ENCODE measurements at places on chromosomes 6 and 20. TPM values are rescaled to one million over a fixed set of nuclear protein-coding genes. Genes with fewer than 3 reads are reported as not detected.

FAXC gene
- 6.3 TPM for total RNA-seq

COL21A1 gene
- 1.4 TPM for total RNA-seq

POLH gene
- total RNA-seq, result 8.3 TPM

SMPDL3A gene
- 3.4 TPM for total RNA-seq

TCF15 gene
- total RNA-seq, result not detected

UST gene
- total RNA-seq, result 2.9 TPM

FRK gene
- total RNA-seq, result 1.8 TPM

MEI4 gene
- total RNA-seq, result not detected

REPS1 gene
- total RNA-seq, result 21.7 TPM

RBM24 gene
- total RNA-seq, result 13.1 TPM

SLC35F1 gene
- not detected for total RNA-seq

CD109 gene
- 29.5 TPM for total RNA-seq

LY6G6F gene
- not detected for total RNA-seq

IL22RA2 gene
- total RNA-seq, result not detected

CNKSR3 gene
- 5.3 TPM for total RNA-seq

ARFGEF3 gene
- total RNA-seq, result 0.70 TPM

BPIFB4 gene
- total RNA-seq, result not detected

HLA-DMA gene
- total RNA-seq, result 3.7 TPM

ADGRB3 gene
- not detected for total RNA-seq

PPP1R11 gene
- 43.7 TPM for total RNA-seq

ZSCAN12 gene
- 1.7 TPM for total RNA-seq

PCK1 gene
- 0.03 TPM for total RNA-seq

WFDC5 gene
- not detected for total RNA-seq

VAPB gene
- total RNA-seq, result 53.8 TPM

PDE7B gene
- 1.6 TPM for total RNA-seq

POU5F1 gene
- 4.5 TPM for total RNA-seq

PDYN gene
- total RNA-seq, result not detected

MACROD2 gene
- 0.90 TPM for total RNA-seq

ADGRG6 gene
- total RNA-seq, result 62.5 TPM

KCNK5 gene
- total RNA-seq, result 1.00 TPM

MAS1 gene
- total RNA-seq, result not detected

NOL7 gene
- 73.8 TPM for total RNA-seq

EGFL8 gene
- 2.2 TPM for total RNA-seq

BTN1A1 gene
- not detected for total RNA-seq

NAPB gene
- total RNA-seq, result 3.2 TPM

RMND1 gene
- total RNA-seq, result 12.1 TPM

TMEM170B gene
- total RNA-seq, result 1.3 TPM

IL17F gene
- not detected for total RNA-seq

Data from A549 treated with DMSO at 1 μM for 4 hours (cell line).